IPS DF 6.9 (cell line): ENCODE measurements at places on chromosomes 11 and 22.

GRCh38 chr11:20342347-20343141 lies 21.0 kb upstream of the HTATIP2 start:
- peak; percentile 43 for DNase-seq

DNA sequence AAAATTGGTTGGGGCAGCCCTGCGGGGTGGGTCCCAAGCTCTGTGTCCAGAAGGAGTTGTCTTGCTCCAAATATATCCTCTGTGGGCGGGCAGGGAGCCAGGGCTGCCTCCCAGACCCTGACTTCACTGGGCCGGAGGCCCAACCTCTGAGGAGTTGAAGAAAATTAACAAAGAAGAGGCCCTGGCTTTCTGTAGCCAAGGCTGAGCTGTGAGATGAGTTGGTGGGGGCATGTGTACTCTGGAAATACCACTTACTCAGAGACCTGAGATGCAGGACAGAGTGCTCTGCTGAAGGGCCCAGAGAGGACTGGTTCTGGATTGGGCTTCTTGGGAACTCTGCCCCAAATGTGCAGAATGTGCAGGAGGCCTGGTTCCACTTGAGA lies 96.3 kb downstream of the SWAP70 start:
- no peak for DNase-seq

DNA sequence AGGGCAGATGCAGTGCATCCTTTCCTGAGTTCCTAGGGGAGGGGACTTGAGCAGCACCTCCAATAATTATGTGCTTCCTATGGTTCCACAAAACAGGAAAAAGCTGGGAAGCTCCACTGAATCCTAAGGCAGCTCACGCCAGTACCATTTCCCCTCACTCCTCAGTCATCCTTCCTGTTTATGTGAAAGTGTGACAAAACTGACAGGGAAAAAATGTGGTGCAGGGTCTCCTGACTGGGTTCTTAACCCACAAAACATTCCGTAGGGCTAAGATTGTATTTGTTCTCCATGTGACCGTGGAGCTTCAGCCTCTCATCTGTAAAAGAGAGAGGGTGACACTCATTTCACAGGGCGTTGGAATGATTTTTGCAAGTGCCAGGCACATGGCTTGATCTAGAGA lies 12.2 kb upstream of the LYVE1 start:
- no peak for DNase-seq

DNA sequence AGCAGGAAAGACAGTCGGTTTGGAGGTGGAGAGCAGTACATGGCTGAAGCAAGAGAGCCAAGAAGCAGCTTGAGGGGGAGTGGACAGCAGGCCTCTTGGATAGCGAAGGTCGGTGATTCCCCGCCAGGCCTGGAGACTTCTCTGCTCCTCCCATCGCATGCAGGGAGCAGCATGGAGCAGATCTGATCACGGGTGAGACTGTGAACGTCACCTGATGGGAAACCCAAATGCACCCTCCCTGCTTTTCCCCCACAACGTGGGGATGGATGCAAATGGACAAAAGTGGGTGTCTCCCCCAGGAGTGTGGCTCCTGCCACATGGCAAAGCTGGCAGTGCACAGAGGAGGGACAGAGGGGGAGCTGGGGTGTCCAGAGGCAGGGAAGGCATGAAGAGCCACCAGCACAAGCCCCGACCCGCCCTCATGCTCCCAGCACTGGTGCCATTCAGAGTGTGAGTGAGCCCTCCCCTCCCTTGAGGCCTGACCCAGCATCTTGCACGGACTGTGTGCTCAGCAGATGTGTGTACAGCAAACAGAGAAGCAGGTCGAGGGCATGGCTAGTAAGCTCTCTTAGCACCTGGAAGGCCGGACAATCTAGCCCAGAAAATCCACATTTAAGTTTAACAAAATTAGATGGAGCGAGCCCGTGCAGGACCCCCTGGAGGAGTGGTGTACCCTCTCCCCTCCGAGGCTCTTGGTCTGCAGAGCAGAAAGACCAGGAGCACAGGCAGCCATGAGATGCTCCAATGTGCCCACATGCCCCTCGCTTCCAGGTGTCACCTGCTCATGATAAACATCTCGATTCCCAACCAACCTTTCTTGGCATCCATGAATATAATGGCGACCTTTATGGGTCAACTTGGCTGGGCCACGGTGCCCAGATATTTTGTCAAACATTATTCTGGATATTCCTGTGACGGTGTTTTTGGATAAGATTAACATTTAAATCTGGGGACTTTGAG lies 661.7 kb downstream of the TBC1D22A start:
- no peak for DNase-seq

- DNase-seq, result no peak
Measured at GRCh38 chr11:77779935-77780334, 40.6 kb downstream of the RSF1 start.

DNA sequence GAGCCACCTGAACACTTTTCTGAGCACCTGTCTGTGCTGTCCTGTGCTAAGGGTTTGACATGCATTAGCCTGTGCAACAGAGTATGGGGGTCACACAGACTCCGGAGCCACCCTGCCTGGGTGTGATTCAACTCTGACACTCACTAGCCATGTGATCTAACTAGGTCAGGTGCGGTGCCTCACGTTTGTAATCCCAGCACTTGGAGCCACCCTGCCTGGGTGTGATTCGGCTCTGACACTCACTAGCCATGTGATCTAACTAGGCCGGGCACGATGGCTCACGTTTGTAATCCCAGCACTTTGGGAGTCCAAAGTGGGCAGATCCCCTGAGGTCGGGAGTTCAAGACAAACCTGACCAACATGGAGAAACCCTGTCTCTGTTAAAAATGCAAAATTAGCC lies 11.4 kb downstream of the UBE2L6 start:
- DNase-seq, result no peak

DNA sequence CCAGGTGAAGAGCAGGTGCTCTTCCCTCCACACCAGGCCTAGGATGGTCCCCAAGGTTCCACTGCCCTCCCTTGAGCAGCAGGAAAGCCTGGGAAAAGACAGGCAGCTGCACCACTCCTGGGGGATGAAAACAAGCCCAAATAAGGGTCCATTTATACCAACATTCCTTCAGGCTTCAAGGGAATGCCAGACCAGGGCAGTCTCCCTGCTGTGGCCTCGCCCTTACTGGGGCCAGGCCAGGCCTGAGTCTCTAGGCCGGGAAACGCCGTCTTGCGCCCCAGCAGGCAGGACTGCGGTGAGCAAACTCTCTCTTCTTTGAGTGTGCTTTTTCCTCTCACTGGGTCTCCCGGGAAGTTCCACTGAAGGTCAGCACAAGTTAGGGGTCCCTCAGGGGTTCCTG lies 443.5 kb downstream of the SOX6 start:
- DNase-seq, result no peak

DNA sequence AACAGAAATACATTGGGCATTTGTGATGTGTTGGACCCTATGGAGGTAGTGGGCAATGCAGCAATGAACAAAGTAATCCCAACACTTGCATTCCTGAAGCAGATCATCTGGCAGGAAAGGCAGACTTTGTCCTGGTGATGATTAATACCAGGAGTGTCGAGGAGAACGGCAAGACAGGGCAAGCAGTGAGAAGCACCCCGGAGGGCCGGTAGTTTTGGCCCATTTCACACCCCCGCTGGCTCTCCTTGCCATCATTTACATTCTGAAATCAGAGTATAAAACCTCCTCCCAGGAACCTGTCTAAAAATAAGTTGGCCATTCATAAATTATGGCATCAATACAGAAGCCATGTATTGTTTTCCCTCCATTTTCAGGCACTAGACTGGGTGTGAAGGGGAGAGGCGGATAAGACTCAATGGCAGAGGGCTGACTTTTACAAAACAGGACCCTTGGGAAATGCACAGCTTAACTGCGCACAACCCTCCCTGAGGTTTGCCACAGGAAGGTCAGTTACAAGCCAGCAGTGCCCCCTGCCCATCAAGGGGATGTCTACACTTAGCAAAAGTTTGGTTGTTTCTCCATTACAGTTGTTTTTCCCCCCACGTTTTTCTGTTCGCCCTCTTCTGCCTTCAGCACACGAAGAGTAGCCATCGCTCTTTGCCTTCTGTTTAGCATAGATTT lies 55.6 kb downstream of the OPCML start:
- DNase-seq, result peak; percentile 11

GRCh38 chr11:64019106-64020037 lies 16.4 kb upstream of the FLRT1 start:
- no peak for DNase-seq

DNA sequence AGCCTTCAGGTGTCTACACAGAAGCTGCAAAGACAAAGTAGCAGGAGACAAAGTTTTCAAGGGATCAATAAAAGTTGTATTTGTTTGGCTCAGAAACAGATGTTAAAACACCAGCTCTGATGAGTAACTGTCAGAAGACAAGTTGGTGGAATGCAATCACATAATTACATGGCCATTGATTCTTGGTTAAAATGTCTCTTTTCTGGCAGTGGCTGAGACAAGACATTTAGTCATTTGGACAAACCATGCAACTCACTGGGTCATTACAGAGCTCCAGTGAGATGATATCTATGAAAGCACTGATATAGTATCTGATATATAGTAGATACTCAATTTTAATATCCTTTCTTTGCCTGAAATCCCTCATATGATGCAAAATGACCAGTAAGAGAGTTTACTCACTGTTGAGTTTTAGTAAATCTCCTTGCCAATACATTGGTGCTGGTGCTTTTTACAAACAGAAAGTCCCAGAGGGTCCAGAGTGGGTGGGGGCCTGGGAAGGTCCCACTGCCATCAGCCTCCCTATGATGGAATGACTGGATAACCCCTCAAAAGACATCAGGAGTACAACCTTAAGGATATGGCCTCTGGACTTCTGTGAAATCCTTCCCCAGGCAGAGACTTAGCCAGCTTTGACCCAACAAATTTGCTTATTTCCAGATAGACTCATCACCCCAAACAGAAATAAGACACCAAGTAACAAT lies 95.0 kb downstream of the SLC1A2 start:
- DNase-seq, result no peak

- DNase-seq, result no peak
Measured at GRCh38 chr11:14934641-14935351, 37.4 kb downstream of the CALCA start.

DNA sequence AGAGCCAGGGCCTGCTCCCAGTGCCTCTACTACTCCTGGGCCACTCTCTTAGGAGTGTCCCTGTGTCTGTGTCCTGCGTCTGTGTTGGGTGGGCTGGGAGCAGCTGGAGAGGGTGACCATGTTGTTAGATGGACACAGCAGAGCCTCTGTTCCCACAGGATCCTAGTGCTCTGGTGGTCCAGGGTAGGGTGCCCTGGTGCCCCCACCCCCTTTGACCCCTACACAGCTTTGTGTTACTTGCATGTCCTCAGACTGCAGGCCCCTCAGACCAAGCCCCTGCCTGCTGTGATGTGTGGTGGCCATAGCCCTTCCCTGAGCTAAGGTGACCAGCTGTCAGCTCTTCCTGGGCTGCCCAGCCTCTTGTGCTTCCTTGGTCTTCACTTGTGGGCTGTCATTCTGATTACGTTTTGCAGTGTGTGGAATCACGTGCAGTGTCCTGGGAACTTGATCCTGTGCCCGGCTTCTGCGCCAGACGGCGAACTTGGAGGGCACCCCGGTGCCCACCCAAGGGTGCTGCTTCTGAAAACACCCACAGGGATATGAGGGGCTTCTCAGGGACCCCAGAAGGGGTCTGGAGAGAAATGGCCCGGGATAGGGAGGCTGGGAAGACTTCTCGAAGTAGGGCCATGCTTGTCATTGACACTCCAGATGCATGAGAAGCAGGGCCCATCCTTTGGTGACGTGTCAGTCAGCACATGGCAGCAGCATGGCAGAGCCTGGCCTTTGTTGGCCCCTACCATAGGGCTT lies 1.5 kb downstream of the TANGO2 start:
- DNase-seq, result no peak

DNA sequence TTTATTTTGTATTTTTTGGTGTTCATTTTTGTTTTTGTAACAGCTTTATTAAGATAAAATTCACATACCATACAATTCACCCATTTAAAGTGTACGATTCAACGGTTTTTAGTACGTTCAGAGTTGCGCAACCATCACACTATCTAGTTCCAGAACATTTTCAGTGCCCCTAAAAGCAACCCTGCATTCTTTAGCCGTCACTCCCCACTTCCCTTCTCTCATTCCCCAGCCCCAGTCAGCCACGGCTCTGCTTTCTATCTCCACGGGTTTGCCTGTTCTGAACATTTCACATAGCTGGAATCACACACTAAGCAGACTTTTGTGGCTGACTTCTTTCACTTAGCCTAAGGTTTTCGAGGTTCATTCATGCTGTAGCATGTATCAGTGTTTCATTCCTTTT lies 9.6 kb upstream of the KCNQ1OT1 start:
- DNase-seq, result no peak

DNA sequence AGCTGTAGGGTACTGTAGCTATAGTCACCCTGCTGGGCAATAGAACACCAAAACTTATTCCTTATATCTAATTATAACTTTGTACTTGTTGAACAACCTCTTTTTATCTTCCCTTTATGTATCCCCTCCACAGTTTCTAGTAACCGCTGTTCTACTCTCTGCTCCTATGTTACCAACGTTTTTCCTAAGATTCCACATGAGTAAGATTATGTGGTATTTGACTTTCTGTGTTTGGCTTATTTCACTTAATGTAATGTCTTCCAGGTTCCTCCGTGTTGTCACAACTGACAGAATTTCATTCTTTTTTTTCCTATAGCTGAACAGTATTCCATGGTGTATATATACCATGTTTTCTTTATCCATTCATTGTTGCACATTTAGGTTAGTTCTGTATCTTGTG lies 258.4 kb downstream of the DYNC2H1 start:
- DNase-seq, result no peak

DNA sequence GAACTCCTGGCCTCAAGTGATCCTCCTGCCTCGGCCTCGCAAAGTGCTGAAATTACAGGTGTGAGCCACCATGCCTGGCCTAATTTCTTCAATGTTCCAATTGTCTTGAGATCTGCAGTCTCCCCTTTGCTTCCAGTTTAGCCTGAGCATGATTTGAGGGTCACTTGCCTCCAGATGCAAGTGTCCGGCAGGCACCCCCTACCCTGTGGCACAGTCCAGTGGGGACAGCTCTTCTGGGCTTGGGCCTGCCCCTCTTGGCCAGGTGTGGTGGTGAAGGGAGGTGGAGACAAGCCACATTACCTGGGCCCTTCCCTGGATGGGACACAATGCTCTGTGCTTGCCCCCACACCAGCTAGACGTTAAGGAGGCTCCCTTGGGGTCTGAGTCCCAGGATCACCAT lies 21.3 kb upstream of the CACNG2 start:
- no peak for DNase-seq

- DNase-seq, result no peak
Measured at GRCh38 chr11:109756951-109757350, 335.0 kb downstream of the C11orf87 start.

DNA sequence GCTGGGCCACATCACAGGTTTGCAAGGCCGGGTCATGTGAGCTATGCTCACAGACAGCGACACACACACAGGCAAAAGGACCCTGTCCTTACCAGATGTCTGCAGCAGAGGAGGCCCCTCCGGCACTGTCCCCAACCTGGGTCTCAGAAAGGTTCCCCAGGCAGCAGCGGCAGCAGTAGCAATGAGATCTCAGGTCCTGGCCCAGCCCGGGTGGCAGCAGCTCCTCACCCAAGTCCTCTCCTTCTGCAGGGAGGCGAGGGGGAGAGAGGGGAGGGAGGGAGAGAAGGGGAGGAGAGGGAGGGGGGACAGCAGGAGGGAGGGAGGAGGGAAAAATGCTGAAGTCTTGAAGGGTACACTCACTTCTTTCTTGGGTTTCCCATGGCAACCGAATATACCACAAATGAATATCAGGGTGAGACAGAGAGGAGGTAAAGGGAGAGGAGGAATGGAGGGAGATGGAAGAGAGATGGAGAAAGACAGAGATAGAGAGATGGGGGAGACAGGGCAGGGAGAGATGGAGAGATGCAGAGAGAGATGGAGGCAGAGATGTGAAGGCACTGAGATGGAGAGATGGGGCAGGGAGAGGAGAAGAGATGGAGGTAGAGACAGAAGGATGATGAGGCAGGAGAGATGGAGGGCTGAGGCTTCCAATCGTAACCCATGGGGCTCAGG lies 9.5 kb downstream of the ELFN2 start:
- DNase-seq, result no peak

- DNase-seq, result no peak
Measured at GRCh38 chr11:1157645-1158591, at the start of gene MUC5AC. Gene MUC5AC, plus strand, starts transcription at chr11:1157953. Its CDS starts 47 bp downstream, at chr11:1158000.
